T-helper 17 cell (primary cell): ENCODE measurements at places on chromosomes 1 and 21. TPM values are rescaled to one million over a fixed set of nuclear protein-coding genes. Genes with fewer than 3 reads are reported as not detected.

Gene ACBD6
- total RNA-seq = 28.9 TPM

Gene SYNC
- total RNA-seq = not detected

Gene TCHH
- not detected for total RNA-seq

Gene URB1
- total RNA-seq = 11.8 TPM

Gene DLGAP3
- 0.55 TPM for total RNA-seq

Gene CD2
- total RNA-seq = 172 TPM

Gene NR1I3
- total RNA-seq = not detected
